ENCODE measurements at places on chromosomes 2 and 18.

- no peak for DNase-seq
- no peak overlapping the region for H3K4me3 ChIP-seq
- H3K27me3 ChIP-seq, result no peaks in the 10 kb centered on the region
- peaks cover 13% of the 10 kb centered on the region for H3K4me1 ChIP-seq
- no peak overlapping the region for H3K27ac ChIP-seq
Observed at GRCh38 chr2:51011693-51012092, 20.2 kb downstream of the NRXN1 start.

- no peak overlapping the region for H3K27ac ChIP-seq
- DNase-seq, result no peak
- no peak overlapping the region for H3K4me3 ChIP-seq
- H3K27me3 ChIP-seq, result no peaks in the 10 kb centered on the region
- peaks cover 5% of the 10 kb centered on the region for H3K36me3 ChIP-seq
Observed at GRCh38 chr2:241390301-241391206, 34.5 kb downstream of the FARP2 start.

GRCh38 chr2:219561179-219562048, 9.9 kb downstream of the OBSL1 start:
- H3K27me3 ChIP-seq, result no peaks in the 10 kb centered on the region
- H3K27ac ChIP-seq, result no peak overlapping the region
- peaks cover 14% of the 10 kb centered on the region for H3K36me3 ChIP-seq
- no peak overlapping the region for H3K4me3 ChIP-seq
- no peaks in the 10 kb centered on the region for H3K4me1 ChIP-seq
- DNase-seq, result no peak

GRCh38 chr2:28956415-28956826, 24.7 kb upstream of the TOGARAM2 start:
- no peak overlapping the region for H3K4me3 ChIP-seq
- no peak overlapping the region for H3K27ac ChIP-seq
- no peak for DNase-seq
- H3K27me3 ChIP-seq, result no peaks in the 10 kb centered on the region
- H3K4me1 ChIP-seq, result peaks cover 26% of the 10 kb centered on the region
- peaks cover 13% of the 10 kb centered on the region for H3K36me3 ChIP-seq

GRCh38 chr2:222739939-222740338, 68.5 kb downstream of the MOGAT1 start:
- H3K36me3 ChIP-seq, result peaks cover 14% of the 10 kb centered on the region
- H3K27me3 ChIP-seq, result no peaks in the 10 kb centered on the region
- no peak overlapping the region for H3K4me3 ChIP-seq
- peaks cover 21% of the 10 kb centered on the region for H3K4me1 ChIP-seq

DNA sequence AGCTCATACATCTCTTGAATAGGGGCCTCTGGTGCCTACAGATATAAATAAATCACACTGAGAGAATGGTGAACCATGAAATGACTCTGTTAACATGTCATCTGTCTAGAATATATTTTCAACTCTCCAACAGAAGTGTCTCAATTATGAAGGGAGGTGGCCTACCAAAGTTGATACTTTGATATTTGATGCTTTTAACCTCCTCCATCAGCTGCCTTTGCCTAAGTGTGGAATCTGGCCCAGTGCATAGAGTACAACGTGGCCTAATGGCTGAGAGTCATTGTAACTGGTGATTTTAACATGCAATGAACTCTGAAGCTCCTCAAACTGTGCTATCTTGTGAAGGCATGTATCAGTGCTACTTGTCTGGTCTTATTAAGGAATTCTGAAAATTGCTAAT, 93.4 kb downstream of the MYO3B start:
- no peaks in the 10 kb centered on the region for H3K36me3 ChIP-seq
- no peak for DNase-seq
- peaks cover 7% of the 10 kb centered on the region for H3K27me3 ChIP-seq
- no peaks in the 10 kb centered on the region for H3K4me1 ChIP-seq
- H3K27ac ChIP-seq, result no peak overlapping the region

- H3K27ac ChIP-seq, result no peak overlapping the region
- no peaks in the 10 kb centered on the region for H3K36me3 ChIP-seq
- peaks cover 14% of the 10 kb centered on the region for H3K27me3 ChIP-seq
- no peak overlapping the region for H3K4me3 ChIP-seq
- no peak for DNase-seq
Observed at GRCh38 chr2:26629751-26630150, 11.4 kb downstream of the CIB4 start.
